ENCODE measurements at places on chromosomes 6 and 20.

GRCh38 chr6:132411296-132411695 is 10.0 kb upstream of the MOXD1 start:
- no peak for DNase-seq

DNA sequence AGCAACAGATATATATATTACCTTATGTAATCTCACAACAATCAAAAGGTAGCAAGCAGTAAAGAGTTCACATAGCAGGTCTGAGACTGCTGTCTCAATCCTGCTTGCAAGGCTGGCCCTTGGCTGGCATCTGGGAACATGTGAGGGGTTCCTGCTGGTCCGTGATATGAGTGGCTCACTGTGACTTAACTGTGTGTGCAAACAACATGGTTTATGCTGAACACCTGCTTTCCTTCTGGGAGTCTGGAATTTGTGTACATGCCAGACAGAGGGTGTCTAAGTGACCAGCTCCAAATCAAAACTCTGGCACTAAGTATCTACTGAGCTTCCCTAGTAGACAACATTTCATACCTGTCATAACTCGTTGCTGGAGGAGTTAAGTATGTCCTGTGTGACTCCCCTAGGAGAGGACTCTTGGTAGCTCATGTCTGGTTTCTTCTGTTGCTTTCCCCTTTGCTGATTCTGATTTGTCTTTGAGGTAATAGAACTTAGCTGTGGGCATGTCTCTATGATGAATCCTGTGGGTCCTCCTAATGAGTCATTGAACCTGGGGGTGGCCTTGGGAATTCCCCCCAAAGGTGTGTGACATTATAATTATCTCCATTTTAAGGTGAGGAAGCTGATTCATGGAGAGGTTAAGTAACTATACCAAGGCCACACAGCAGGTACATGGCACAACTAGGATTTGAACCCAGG is 131.6 kb upstream of the NEDD9 start:
- DNase-seq = peak; percentile 79

- no peak for DNase-seq
These were observed 37.9 kb downstream of the PRDM1 start for GRCh38 chr6:106124015-106124414.

- no peak for DNase-seq
These were observed 8.5 kb downstream of the BAG6 start for GRCh38 chr6:31643818-31644454.

- DNase-seq = no peak
These were observed 286.3 kb downstream of the CDH26 start for GRCh38 chr20:60244373-60245146.

DNA sequence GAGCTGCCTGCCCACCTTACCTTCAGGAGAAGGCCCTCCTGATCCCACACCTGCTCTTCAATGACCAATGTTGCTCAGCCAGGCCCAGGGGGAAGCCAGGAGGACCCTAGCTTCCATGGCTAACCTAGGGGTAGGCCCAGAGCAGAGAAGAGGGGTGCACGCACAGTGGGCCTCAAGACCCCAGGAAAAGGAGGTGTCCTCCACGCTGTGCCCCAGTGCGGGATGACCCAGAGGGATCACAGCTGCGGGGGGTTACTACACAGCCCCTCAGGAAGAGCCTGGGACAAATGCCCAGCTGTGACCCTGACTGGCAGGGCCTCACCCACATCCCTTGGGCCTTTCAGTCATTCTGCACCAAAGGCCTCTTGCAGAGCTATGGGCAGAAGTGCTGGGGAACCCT is 31.6 kb upstream of the APMAP start:
- no peak for DNase-seq

DNA sequence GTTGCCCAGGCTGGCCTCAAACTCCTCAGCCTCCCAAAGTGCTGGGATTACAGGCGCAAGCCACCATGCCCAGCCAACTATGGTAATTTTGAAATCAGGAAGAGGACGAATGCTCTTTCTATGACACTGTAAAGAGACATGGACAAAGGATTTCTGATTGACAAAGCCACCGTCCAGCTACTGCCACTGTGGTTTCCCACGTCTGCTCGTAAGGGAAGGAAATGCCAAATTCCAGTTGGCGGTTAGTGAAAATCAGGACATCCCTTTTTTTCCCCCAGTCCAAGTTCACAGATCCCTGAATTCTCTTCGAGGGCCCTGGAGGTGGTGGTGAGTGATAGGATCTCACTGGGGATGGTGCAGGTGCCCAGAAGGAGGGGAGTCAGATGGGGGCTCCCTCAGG is 31.2 kb downstream of the SNAI1 start:
- no peak for DNase-seq

GRCh38 chr20:57902473-57902872 is 192.7 kb upstream of the PMEPA1 start:
- DNase-seq = no peak

- no peak for DNase-seq
These were observed 501 bp downstream of the SIRPB2 start for GRCh38 chr20:1490643-1491195.

DNA sequence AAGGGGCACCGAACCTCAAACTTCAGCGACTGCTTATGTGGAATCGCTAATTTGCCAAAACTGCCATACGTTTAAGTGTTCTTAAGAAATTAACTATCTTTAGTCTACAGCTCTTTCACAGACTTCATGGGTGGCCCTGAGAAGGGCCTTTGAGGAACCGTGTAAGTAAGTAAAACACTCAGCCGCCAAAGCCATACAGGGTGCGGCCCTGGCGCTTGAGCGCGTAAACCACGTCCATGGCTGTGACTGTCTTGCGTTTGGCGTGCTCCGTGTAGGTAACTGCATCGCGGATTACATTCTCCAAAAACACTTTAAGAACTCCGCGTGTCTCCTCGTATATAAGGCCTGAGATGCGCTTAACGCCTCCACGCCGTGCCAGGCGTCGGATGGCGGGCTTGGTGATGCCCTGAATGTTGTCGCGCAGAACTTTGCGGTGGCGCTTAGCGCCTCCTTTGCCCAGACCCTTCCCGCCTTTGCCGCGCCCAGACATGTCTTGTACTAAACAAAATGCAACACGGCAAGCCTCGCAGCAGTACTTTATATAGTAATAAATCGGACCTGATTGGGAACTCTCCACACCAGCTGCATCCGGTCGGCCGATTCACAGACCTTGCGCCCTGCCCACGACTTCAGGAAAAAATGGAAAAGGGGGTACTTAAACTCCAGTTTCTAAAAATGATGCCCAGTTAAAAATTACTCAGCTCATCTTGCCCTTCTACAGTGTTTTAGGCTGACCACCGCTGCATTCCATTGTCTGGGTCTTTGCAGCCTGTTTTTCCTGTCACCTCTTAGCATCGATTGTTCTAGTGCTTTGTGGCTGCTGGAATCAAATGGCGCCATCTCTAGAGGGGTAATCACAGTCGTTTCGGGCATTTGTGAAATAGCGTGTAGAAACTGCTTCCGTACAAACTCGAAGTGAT is 38.9 kb downstream of the OR2B2 start:
- peak; percentile 60 for DNase-seq

GRCh38 chr6:48426636-48427035 is 315.6 kb upstream of the PTCHD4 start:
- DNase-seq = no peak

- DNase-seq = no peak
These were observed 182.8 kb downstream of the EYS start for GRCh38 chr6:65524232-65524631.

DNA sequence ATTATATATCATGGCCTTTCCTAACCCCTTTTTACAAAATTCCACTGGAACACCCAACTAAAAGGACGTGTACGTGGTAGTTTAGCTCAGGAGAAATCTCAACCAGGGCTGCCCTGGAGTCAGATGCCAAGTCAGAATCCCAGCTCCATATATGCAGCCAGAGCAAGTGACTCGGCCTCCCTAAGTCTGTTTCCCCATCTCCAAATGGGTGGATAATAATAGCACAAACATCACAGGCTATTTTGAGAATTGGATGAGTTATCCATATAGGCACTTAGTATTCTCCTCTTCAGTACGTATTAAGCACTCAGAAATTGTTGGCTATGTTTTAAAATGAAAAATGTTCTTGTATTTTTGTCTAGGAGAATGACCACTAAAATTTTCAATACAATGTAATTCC is 481.5 kb downstream of the CD109 start:
- no peak for DNase-seq

DNA sequence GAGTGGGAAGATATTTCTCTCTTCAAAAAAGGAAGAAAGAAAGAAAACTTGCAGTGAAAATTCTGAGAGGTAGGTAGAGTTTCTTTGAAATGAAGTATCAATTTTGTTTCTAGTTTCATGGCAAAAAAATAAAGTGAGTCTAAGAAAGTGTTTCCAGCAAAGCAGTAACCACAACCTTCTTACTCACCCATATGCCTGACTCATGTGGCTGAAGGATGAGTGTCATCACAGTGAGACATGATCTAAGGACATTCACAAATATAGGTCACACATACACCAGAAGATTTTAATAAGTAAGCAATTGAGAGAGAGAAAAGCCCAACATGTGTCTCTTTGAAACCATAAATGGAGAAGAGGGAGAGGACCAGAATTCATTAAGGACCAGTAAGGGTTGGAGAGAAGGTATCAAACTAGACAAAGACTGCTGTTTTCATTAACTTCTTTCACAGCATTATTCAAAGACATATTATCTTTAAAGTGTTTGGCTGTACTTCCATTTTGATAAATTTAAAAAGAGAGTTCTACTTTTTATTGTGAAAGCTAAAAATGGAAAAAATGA is 169.5 kb downstream of the FRK start:
- no peak for DNase-seq

DNA sequence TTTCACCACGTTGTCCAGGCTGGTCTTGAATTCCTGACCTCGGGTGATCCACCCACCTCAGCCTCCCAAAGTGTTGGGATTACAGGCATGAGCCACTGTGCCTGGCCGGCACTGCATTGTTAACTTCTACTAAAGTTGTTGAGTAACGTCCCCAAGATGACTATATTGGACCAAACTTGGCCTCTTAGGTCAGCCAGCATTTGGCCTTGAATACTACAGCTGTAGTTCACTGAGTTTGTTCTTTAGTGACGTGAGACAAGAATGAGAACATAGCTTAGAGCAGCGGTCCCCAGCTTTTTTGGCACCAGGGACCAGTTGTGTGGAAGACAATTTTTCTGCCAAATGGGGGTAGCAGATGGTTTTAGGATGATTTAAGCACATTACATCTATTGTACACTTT is 237.1 kb downstream of the TBC1D7 start:
- DNase-seq = no peak

- no peak for DNase-seq
These were observed 6.3 kb downstream of the EBF4 start for GRCh38 chr20:2698912-2699311.

DNA sequence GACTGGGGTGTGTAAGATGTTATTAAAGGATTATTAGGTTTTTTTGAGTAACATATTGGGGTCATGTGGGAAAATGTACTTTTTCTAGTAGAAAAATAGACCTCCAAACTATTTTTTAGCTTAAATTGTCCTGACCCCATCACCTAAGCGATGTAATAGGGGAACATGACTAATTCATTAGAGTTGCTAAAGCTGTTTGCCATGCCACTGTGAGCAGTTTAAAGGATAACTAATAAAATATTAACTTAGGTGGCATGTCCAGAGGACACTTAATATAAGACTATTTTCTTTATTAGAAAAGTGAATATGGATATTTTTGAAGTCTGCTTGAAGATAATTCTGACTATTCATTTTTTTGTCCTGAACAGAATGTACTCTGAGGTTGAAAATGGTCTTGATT is 545.9 kb upstream of the BTBD3 start:
- no peak for DNase-seq

- no peak for DNase-seq
These were observed 381.2 kb downstream of the C6orf118 start for GRCh38 chr6:164928057-164928727.

DNA sequence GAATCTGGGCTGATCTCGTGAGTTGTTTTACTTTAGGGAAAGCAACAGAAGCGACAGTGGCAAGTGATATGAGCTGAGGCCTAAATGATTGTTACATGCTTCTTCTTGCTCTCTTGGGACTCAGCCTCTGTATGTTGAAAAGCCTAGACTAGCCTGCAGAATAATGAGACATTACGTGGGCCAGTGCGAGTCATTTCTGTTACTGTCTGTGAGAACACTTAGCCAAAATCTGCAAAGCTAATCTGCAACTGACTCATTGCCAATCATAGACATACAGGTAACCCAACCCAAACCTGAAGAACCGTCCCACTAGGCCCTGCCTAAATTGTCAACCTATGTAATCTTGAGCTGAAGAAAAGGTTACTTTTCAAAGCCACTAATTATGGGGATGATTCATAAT is 77.4 kb upstream of the F13A1 start:
- no peak for DNase-seq

- DNase-seq = no peak
These were observed 117.4 kb downstream of the TBC1D32 start for GRCh38 chr6:121216928-121217327.

DNA sequence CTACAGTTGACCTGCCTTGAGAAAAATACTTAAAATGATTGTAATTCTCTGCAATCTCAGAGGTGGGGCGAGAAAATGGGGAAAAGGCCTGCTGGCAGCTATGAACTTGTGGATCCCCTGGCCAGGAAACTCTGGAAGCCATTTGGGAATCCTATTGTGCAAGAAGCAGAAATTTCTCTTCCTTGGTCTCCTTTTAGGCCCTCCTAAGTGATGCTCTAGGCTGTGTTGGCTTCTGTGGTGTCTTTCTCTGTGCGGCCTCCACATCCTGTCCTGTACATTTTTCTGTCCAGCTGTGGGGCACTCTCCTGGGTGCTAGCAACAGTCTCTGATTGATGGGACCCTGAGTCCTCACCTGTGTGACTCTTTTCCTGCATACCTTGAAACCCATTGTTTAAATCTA is 290.9 kb downstream of the FARS2 start:
- DNase-seq = no peak

- DNase-seq = no peak
These were observed 303.6 kb downstream of the TRDN start for GRCh38 chr6:123333000-123333756.

All from activated naive CD4-positive, alpha-beta T cell treated with Interleukin-2 at 50 U/mL for 16 hours (primary cell).